Stimulated activated CD8-positive, alpha-beta memory T cell treated with anti-CD3 and anti-CD28 coated beads, Interleukin-15, amount 100 ng/mL, for 1 hour (primary cell): ENCODE measurements at places on chromosomes 12 and 14.

DNA sequence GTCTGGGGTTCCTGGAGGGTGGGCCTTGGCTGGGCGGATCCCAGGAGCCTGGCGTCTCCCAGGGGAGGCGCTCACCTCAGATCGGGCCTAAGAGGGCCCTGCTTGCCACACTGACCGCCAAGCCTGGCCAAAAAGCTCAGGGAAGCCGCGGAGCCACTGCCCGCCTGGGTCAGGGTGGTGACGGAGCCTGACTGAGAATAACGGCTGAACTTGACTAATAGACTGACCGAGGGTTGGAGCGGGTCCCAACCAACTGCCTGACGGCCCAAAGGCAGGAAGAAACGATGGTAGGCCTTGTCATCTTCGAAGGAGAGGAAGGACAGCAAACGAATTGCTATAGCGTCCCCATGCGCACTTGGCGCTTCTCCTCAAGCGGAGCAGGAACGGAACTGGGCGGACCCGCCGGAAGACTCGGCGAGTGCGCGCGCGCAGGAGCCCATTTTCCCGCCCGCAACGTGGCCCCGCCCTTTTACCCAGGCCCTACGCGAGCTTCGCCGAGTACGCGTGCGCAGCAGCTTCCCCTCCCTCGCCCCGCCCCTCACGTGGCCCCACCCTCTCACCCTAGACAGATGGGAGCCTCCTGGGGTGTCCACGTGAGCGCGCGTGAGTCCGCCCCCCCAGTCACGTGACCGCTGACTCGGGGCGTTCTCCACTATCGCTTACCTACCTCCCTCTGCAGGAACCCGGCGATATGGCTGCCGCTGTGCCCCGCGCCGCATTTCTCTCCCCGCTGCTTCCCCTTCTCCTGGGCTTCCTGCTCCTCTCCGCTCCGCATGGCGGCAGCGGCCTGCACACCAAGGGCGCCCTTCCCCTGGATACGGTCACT, at the start of the genes ERP29 and TMEM116:
ERP29 (plus strand) TSS at position 652 of the 826 bp plus-strand sequence; CDS start at position 692, 40 bp downstream.
TMEM116 (minus strand) TSS at position 391 of the 826 bp plus-strand sequence. CDS start 7,895 bp downstream, outside the sequence.
- peak; percentile 100 for DNase-seq

DNA sequence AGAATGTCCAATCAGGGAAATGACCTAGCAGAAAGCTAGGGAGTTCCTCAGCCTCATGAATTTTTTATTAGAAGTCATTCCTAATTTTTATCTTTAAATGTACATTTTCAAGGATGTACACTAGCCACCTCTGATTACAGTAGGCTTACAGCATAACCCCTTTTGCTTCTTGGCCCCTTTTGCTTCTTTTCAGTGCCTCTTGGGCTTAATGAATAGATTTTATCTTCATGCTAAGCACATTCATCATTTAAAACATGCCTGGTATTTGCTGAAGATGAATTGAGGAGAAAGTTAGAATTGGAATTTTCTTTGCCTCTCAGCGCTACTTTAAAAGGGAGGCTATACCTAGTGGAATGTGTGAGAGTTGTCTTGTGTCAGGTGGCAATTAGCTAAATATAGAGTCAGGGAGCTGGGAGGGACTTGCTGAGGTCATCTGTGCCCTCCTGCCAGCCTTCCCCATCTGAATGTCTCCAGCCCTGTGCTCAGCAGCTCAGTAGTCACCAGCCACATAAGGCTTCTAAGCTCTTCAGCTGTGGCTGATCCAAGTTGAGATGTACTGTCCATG, 132.1 kb downstream of the SAMD4A start:
- DNase-seq: no peak

- no peak for DNase-seq
Measured at GRCh38 chr12:18907728-18908127, 169.8 kb downstream of the CAPZA3 start.

- DNase-seq: no peak
Measured at GRCh38 chr14:31263485-31264133, 56.0 kb upstream of the HECTD1 start.
